Stimulated activated CD4-positive, alpha-beta T cell treated with anti-CD3 and anti-CD28 coated beads, Interleukin-12 subunit alpha, Interleukin-12 subunit beta, amount 100 ng/mL, for 4 hours (primary cell): ENCODE measurements at places on chromosomes 3 and 15.

DNA sequence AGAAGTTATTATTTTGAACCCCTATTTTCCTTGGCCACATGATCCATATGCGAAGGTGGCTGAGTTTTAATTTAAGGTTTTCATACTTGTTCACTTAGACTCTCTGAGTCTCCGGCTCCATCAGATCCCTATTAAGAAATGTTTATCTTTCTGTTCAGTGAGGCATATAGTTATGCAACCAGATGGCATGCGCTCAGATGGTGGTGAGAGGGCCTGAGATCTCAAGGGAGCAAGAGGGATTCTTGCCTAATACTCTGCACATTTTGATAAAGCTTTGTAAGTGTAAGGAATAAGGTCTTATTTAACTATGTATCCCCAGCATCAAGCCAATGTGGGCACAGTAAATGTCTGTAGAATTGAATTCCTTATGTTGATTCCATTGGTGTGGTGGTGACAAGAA, 78.9 kb upstream of the DPH6 start:
- no peak for DNase-seq

DNA sequence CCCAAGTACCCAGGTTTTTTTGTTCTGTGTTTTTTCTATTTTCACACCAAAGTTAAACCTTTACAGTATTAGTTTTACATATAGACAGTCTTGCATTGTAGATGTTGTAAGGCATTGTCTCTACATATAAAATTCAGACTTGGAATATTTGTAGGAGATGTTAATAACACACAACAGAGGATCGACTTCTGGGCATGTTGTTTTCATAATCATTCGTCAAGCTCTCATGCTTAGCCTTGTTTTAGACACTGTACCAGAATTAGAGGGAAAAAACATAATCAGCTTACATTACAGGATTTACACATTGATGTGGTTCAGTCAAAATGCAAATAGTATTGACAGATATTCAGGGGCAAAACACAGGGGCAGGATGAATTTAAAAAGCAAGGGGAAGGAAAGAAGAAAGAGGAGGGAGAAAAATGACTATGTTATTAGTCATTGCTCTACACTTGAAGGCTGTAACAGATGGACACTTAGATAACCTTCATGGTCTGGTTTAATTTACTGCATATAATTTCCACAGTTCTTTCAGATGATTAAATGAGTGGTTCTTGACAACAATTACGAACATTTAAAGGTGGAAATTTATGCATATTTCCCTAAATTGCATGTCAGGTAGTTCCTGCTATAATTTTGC, 7.5 kb downstream of the CMSS1 start:
- DNase-seq, result no peak

DNA sequence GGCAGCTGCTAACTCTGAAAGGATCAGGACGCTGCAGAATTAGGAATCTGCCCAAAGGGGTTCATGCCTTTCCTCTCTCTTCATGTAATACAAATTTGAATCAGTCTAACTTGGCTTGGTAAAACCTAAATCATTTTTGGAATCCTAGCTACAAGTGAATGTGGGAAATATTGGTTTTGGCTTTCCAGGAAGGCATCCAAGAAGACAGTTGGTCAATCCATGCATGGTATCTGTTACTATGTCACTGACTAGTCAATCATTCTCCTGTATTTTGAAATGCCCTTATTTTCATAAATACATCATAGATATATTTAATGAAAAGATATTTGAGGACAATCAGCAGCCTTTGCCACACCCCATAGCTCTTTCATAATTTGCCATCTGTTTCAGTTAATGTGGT, 7.5 kb upstream of the PLS1 start:
- no peak for DNase-seq

DNA sequence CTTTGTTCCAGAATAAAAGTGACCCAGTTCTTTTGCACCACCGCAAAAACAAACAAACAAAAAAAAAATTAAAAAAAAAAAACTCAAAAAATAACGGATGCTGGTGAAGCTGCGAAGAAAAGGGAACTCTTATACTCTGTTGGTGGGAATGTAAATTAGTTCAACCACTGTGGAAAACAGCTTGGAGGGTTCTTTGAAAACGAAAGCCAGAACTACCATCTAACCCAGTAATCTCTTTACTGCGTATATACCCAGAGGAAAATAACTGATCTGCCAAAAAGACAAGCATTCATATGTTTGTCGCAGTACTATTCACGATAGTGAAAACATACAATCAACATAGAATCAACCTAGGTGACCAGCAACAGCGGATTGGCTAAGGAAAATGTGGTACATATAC, 298.9 kb upstream of the CBLB start:
- DNase-seq, result no peak

- DNase-seq, result no peak
These were observed 108.1 kb downstream of the PGPEP1L start for GRCh38 chr15:98899272-98900021.

DNA sequence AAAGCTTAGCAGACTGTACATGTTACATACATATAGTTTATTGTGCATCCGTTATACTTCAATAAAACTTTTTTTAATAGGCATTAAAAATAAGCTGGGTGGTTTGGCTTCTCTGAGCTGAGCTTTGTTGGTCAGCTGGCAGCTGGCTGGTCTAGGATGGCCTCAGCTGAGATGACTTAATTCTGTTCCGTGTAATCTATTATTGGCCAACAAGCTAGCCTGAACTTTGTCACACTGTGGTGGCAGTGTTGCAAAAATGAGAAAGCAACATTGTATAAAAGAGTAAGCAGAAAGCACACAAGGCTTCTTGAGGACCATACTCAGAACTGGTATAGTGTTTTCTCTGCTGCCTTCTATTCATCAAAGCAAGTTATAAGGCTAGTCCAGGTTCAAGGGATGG, 45.2 kb downstream of the CGGBP1 start:
- no peak for DNase-seq
